ENCODE measurements at places on chromosomes 5 and 9. TPM values are rescaled to one million over a fixed set of nuclear protein-coding genes. Genes with fewer than 3 reads are reported as not detected.

GRCh38 chr5:154163327-154164248 lies 26.9 kb upstream of the GALNT10 start:
- no peak overlapping the region for H3K4me3 ChIP-seq
- no peaks in the 10 kb centered on the region for H3K36me3 ChIP-seq
- peaks cover 18% of the 10 kb centered on the region for H3K27me3 ChIP-seq
- H3K27ac ChIP-seq = no peak overlapping the region
- no peaks in the 10 kb centered on the region for H3K4me1 ChIP-seq

DNA sequence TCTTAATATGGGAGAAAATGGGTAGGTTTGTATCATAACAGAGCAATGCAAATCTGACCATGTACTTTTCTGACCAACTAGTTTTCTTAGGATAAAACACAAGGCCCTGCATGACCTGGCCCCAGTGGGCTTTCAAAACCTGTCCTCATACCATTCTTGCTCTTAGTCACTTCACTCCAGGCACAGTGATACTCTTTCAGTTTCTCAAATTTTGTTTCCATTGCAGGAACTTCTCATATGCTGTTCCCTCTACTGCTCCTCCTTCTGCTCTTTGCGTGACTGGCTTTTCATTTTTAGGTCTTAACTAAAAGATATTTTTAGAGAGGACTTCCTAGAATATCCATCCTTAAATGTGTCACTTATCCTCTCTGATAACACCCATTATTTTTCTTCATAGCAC lies 112.4 kb downstream of the INIP start:
- no peak overlapping the region for H3K4me3 ChIP-seq
- H3K36me3 ChIP-seq = no peaks in the 10 kb centered on the region
- H3K27ac ChIP-seq = no peak overlapping the region
- DNase-seq = no peak
- no peaks in the 10 kb centered on the region for H3K4me1 ChIP-seq

DNA sequence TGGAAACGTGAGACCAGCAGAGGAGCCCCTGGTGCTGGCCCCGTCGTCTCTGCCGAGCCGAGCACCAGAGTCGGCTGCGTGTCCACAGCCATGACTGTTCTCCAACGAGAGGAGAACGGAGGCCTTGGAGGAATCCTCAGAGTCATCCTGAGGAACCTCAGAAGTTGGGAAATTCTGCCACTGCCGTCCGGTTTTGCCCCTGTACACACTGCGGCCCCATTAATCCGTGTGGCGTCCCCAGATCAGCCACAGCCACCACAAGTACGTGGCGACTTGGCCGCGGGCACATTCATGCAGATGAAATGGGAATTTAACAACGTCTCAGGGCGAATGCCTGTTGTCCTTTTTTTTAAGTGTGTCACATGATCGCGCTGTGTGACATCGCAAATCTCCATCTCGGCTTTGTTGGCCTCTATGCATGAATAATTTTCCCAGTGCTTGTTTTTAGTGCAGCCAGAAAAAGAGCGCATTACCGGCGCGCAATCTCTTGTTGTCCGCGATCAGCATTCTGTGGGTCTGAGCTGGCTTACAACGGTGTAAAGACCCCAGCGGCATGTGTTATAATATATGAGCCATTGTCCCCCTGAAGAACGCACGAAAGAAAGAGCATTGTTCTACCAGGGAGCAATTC lies 323.0 kb upstream of the IRX4 start:
- no peak overlapping the region for H3K4me3 ChIP-seq
- no peaks in the 10 kb centered on the region for H3K36me3 ChIP-seq
- H3K27ac ChIP-seq = no peak overlapping the region
- no peaks in the 10 kb centered on the region for H3K4me1 ChIP-seq

GRCh38 chr9:29751226-29751625 lies 2177.9 kb upstream of the C9orf72 start:
- H3K27me3 ChIP-seq = no peaks in the 10 kb centered on the region
- no peak for DNase-seq
- H3K4me1 ChIP-seq = no peaks in the 10 kb centered on the region
- no peaks in the 10 kb centered on the region for H3K36me3 ChIP-seq
- no peak overlapping the region for H3K4me3 ChIP-seq

- no peaks in the 10 kb centered on the region for H3K36me3 ChIP-seq
- H3K27me3 ChIP-seq = peaks cover 11% of the 10 kb centered on the region
- no peak for DNase-seq
- H3K27ac ChIP-seq = no peak overlapping the region
Measured at GRCh38 chr5:171597946-171598640, 178.6 kb downstream of the FGF18 start.

DNA sequence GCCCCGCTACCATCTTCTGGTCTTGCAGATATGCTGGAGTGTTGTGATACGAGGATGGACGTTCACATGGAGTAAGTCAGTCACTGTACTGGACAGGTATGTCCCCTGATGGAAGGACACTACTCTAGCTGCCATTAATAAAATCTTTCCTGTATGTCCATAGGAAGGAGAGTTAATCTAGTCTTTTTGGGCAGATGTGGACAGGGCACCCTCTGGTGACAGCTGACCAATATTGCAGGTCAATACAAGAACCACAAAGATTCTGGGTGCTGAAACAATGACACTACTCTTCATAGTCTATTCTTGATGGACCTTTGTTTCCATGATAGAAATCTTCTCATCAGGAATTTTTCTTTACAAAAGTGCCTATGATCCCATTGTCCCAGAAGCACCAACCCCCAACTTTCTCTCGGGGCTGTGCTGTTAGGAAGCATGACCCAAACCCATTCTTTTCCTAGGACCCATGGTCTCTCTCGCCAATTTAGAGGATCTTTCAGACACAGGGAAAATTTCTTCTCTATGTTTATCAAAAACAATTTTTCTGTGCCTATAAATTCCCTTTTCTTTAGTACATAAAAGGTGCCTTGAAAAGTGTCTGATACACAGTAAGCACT lies 376.9 kb downstream of the DTWD2 start:
- H3K27me3 ChIP-seq = peaks cover 3% of the 10 kb centered on the region
- H3K4me1 ChIP-seq = no peaks in the 10 kb centered on the region
- no peaks in the 10 kb centered on the region for H3K36me3 ChIP-seq
- H3K27ac ChIP-seq = no peak overlapping the region
- H3K4me3 ChIP-seq = no peak overlapping the region
- no peak for DNase-seq

- H3K27me3 ChIP-seq = no peaks in the 10 kb centered on the region
- no peaks in the 10 kb centered on the region for H3K4me1 ChIP-seq
- H3K36me3 ChIP-seq = no peaks in the 10 kb centered on the region
- H3K4me3 ChIP-seq = no peak overlapping the region
- no peak for DNase-seq
- no peak overlapping the region for H3K27ac ChIP-seq
Measured at GRCh38 chr5:120388016-120388781, 75.9 kb upstream of the PRR16 start.

- DNase-seq = no peak
- no peaks in the 10 kb centered on the region for H3K4me1 ChIP-seq
- no peak overlapping the region for H3K4me3 ChIP-seq
Measured at GRCh38 chr5:80438739-80439138, 30.9 kb downstream of the ZFYVE16 start.

The TXNDC8 gene
- total RNA-seq = not detected

GRCh38 chr5:111386832-111387162 lies 125.5 kb downstream of the STARD4 start:
- H3K36me3 ChIP-seq = peaks cover 17% of the 10 kb centered on the region
- H3K4me1 ChIP-seq = peaks cover 23% of the 10 kb centered on the region
- H3K27ac ChIP-seq = no peak overlapping the region
- no peak overlapping the region for H3K4me3 ChIP-seq
- no peaks in the 10 kb centered on the region for H3K27me3 ChIP-seq
- no peak for DNase-seq

- no peak for DNase-seq
- peaks cover 26% of the 10 kb centered on the region for H3K27me3 ChIP-seq
- no peaks in the 10 kb centered on the region for H3K36me3 ChIP-seq
- H3K4me1 ChIP-seq = no peaks in the 10 kb centered on the region
- H3K27ac ChIP-seq = no peak overlapping the region
Measured at GRCh38 chr5:170533383-170533782, 29.6 kb downstream of the KCNIP1 start.

- no peaks in the 10 kb centered on the region for H3K27me3 ChIP-seq
- H3K4me3 ChIP-seq = peak overlapping the region; percentile 84
- H3K36me3 ChIP-seq = no peaks in the 10 kb centered on the region
Measured at GRCh38 chr9:97980918-97981845, 2.0 kb upstream of the ANP32B start.

DNA sequence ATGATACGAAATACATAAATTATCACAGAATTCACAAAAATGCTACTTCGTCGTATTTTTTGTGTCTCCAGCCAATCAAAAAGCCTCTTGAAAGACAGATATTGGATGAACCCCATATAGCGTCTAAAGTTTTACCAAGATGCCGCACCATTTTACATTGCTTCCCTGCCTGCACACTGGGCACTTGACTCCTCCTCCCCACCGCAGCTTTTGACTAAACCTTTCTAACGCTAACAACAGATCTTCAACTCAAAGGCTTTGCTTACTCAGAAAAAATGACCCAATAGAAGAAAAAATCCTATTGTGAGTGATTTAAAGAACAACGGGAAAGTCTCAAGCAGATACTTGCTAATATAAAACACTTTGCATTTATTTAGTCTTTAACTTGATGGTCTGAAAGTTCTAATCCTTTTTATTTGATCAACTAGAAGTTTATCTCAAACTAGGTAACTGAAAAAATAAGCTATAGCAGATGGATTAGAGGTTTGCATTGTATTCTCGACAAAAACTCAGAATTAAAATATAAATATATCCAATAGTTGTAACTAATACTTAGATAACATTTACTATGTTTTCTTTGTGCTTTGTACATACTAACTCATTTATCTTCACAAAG lies 609.1 kb upstream of the DMAC1 start:
- no peak for DNase-seq
- H3K4me3 ChIP-seq = no peak overlapping the region
- H3K36me3 ChIP-seq = no peaks in the 10 kb centered on the region
- H3K27me3 ChIP-seq = peaks cover 5% of the 10 kb centered on the region
- H3K4me1 ChIP-seq = no peaks in the 10 kb centered on the region
- H3K27ac ChIP-seq = no peak overlapping the region

All from naive thymus-derived CD8-positive, alpha-beta T cell (primary cell).